GM04503 (cell line): ENCODE measurements at places on chromosomes 16 and 17.

DNA sequence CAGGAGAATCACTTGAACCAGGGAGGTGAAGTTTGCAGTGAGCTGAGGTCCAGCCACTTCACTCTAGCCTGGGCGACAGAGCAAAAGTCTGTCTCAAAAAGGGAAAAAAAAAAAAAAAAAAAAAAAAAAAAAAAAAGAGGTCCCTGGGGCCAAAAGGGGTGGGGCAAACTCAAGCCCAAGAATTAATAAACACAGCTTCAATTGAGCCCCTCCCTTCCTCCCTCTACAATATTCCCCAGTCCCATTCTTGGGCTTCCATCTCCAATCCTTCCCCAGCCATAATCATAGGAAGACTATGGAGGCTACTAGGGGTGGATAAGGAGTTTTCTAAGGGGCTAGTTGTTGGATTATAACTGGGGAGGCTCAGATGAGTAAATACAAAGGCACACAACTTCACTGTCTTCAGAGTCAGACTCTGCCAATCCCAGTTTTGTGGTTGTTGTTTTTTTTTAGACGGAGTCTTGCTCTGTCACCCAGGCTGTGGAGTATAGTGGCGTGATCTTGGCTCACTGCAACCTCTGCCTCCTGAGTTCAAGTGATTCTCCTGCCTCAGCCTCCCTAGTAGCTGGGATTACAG, 9.5 kb downstream of the CAVIN1 start:
- no peak for DNase-seq

DNA sequence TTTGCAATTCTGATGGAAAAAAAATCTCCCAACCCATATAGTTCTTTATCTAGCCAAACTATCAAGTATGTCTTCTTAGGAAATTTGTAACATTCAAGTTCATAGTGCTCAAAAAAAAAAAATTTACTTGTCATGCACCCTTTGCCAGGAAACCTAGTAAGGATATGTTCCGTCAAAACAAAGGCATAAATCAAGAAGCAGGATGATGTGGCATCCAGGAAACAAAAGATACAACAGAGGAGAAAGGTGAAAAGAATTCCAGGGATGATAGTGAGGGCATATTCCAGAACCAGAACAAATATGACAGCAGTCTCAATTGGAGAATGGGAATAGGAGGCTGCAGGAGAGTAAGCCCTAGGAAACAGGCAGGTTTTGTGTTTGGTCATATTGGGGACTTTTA, 104.6 kb downstream of the SPAG9 start:
- no peak for DNase-seq

- DNase-seq, result no peak
These were observed 17.6 kb upstream of the CYB5B start for GRCh38 chr16:69406780-69407331.

DNA sequence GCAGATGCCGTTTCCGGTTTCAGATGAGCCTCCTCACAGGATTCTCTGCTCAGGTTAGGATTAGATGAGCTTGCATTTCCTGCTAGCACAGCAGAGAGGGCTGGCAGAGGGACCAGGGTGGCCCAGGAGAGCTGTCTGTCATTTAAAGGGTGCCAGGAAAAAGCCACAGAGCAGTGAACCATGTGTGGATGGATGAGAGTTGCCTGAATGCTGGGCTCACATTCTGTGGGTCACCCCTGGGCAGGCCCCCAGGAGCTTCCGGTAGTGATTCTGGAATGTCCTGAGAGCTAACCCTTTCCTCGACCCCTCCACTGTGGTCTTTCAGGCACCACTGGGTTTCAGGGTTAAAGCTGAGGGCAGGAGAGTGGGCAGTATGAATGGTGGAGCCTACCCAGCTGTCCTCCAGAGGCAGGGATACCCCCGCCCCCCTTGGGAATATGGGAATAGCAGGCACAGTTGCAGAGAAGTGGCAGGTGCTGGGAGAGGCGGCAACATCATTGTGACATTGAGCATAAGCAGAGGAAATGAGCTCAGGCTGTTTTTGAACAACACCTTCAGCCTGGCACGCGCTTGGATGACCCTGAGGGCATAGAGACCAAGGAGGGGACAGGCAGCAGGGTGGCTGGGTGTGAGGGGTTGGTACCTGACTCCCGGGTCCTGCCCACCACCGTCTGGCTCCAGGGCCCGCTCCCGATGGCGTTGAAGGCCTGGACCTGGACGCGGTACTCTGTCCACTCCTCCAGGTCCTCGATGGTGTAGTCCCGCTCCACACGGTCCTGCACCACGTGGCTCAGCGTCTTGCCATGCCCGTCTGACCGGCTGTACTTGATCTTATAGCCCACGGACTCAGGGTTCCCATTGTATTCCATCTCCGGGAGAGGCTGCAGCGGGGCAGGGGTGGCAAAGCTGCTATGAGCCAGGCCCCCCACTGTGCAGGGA, 83.0 kb upstream of the CDC42EP4 start:
- DNase-seq, result no peak

DNA sequence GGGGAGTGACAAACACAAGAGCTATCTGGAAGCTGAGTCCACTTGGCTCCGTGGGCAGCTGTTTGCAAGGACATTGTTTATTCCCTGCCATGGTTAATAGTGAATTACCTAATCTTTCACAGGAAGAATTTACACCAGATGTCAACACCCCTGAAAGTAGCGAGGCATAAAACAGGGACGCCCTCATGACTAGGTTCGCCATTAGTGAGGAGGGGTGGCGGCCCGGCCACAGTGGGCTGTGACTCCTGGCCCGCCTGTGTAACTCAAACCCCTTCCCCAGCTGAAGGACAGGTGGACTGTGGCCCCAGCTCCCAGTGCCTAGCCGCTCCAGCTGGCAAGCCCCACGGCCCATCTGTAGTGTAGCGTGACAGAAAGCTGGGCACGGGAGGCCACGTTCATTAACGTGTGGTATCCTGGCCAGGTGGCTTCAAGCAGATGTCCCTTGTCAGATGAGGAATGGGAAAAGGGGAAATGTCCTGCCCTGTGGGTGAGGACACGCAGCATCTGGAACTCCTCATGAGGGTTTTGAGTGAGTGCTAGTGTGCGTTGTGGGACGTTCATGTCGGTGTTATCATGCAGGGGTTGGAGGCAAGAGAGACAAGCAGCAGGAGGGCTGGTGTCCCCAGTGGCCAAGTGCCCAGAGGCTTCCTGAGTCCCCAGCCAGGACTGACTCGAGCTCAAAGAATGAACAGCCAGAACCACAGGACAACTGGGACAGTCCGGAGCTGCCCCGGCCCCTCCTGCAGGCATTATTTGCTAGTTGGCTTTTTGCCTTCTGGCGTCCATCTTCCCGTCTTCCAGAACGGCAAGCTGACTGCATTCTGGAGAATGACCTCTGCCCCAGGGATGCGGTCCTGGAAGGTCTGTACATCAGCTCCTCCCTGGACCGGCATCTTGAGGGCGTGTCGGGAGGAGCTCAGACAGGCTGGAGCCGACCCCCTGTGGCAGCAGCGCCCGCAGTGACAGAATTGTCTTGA, 19.2 kb downstream of the KDM8 start:
- peak; percentile 84 for DNase-seq

DNA sequence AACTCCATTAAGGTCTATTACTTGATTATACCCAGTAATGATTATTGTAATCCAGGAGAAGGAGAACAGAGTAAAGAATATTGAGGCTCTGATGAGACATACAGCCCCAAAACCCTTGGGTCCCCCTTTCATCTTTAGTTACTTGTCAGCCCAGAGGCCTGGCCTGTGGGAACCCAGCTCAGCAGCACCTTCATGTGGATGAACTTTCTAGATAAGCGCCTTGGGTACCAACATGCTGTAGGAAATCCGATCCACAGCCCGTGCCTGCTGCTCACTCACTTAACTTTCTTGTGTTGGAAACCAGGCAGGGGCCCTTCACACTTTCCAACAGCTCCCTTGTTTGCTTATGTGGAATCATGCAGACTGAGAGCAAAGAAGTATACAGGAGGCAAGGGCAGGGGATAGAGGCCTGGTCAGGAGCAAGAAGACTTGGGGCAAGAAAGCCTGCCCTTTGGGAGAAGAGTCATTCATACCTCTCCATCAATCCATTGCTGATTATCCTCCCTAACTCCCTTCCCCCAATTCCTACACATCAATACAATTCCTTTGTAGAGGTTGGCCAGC, 64.0 kb upstream of the SOX9 start:
- DNase-seq, result no peak

DNA sequence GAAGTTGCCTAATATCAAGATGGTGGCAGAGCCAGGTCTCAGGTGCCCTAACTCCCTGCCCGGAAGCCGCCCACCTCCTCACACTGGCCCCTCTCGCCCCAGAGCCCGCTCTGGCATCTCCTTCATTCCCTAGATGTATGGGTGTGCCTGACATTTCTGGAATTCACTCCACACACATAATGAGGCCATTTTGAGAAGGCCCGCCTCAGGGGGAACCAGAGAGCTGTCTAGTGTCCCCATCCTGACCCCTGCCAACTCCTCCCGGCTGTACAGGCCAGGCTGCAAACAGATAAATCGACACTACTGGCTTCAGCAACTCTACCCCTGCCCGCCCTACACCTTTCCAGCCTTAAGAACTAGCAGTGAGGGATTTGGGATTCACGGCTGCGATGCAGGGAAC, 7.7 kb downstream of the WNT3 start:
- DNase-seq, result no peak

DNA sequence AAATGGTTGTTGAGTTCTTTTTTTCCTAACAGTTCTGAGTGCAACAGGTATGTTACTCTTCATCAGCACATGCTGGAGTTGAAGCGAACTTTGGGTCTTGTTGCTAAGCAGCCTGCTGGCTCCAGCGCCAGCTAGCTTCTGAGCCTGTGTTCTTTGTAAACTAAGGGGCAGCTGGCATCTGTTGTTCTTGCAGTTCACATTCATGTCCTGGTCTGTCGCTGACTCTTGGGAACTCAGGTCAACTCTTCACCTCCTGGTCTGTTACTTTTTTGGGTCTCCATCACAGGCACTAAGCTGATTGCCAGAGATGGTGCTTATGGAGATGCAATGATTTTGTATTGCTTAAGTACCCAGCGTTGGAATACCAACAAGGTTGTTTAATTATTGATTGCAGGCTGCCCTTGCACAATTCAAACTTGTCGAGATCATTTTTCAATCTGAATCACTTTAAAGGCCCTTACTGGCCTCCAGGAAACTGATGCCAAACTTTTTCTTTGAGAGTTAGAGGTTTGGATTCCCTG, 40.9 kb downstream of the USP10 start:
- no peak for DNase-seq

DNA sequence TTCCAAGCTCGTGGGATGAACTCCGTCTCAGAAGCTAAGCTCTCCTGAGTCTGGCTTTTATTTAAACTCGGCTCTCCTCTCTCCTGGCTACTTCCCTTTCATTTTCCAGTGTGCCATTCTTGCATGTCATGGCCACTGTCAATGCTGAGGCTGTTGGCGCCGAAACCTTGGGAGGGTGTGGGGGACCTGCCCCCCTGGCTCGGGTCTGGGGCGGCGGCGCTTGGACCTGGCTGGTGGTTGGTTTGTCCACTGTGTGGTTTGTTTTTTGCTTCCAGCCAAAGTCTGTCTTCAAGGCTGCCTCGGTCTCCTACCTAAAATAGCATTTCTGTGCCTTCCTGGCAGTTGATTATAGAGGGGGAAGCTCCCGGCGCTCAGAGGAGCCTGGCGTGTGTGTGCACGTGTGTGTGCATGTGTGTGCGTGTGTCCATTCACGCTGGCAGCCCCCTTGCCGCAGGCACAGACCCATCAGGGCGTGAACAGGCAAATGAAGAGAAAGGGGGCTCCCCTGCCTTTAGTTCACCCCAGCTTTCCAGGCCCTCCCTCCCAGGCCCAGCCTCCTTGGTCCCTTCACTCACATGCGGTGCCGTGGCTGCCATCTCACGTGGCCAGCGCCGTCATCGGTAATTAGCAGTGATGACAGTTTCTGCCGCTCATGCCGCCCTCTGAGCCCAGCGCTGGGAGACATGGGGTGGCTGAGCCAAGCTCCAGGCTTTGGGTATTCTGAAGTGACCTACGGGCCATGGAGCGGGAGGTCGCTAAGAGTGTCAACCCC, 179.9 kb downstream of the SEC14L1 start:
- peak; percentile 34 for DNase-seq

DNA sequence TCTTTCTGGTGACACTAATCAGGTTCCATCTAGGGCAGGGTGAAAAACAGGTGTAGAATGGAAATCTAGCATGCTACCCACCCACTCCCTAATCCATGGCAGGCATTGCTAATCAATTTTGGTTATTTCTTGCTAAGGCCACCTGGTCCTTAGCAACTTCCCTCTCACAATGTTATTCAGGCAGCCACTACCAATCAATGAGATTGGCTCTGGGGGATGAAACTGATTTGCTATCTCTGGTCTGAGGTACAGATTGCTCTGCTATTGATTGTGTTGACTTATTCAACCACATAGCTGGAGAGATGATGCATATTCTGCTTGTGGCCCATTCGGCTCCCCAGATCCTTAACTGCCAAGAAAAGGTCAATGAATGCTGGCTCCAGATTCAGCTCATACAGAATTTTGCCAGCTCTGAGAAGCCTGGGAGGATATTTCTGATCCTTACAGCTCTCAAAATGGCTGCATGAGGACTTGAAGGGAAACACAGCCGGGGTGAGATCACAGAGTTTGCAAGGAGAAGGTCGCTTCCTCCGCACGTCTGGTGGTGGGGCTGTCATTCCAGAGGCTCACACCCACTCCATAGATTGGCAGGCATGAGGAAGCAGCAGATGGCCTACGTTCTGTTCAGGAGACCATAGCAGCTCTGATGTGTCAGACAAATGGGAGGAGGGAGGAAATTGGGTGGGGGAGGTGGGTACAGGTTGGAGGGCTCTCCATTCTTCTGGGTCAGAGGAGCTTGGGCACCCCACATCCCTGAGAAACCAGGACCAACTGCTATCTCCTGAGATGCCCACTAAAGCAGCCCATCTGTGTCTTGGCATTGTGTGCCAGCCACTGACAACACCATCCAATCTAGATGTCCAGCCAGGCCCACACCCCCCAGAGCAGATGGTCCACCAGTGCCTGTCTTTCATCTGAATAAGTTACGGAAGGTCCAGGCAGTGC, 22.3 kb downstream of the SEZ6 start:
- no peak for DNase-seq

GRCh38 chr17:50939542-50939794, 73.3 kb upstream of the TOB1 start:
- no peak for DNase-seq

DNA sequence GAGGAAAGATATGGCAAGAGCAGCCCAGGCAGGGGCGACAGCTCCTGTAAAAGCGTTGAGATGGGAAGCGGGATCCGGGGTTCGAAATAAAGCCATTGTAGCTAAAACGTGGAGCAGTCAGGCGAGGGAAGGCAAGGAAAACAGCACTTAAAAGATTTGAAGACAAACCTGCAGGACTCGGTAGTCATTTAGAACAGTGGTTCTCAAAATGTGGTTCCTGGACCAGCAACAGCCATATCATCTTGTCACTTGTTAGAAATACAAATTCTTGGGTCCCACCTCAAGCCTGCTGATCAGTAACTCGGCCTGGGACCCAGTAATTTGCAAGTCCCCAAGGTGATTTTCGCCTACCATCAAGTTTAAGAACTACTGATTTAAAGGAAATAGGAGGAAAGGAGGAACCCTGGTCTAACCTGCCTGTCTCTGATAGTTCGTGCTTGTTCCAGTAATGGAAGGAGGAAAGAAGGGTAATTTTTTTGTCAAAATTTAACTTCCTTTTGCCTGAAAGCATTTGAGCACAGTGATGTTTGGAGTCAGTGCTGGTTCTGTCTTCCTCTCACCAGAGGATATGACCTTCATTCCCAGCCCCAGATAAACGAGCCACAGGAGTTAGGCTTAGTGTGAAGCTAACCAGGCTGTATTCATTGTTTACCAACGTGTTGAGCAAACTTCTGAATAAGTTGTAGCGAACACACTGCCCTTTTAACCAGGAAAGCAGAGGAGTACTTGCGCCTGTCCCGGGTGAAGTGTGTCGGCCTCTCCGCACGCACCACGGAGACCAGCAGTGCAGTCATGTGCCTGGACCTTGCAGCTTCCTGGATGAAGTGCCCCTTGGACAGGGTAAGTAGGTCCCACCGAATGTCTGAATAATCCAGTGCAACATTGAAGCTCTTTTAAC, 1.1 kb downstream of the ORC6 start:
- DNase-seq, result no peak

- DNase-seq, result no peak
These were observed 38.4 kb downstream of the TOM1L2 start for GRCh38 chr17:17933775-17934174.
